Activated CD4-positive, alpha-beta memory T cell treated with anti-CD3 and anti-CD28 coated beads, Interleukin-2, amount 10 ng/mL, durations not matched to agents 7 days and 5 days (primary cell): ENCODE measurements at places on chromosomes 16 and 17.

GRCh38 chr16:86337581-86338402 is 172.5 kb upstream of the FOXF1 start:
- DNase-seq = no peak

GRCh38 chr17:76734080-76734840 is 2.9 kb downstream of the SRSF2 start:
- DNase-seq = peak; percentile 42

- no peak for DNase-seq
Measured at GRCh38 chr17:2124391-2124790, 69.5 kb downstream of the HIC1 start.

DNA sequence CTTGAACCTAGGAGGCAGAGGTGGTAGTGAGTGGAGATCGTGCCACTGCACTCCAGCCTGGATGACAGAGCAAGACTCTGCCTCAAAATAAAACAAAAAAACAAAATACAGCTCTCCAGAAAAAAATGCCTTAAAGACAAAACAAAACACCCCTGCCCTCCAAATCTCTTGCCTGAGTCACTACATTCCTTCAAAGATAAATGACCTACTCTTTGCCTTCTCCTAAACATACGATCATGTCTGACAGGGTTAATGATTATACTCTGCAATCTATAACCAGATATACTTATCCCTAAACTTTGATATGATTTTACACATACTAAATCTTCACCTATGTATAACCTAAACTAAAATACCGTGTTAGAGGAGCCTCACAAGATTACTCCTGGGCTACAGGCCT is 1.4 kb upstream of the SETD6 start:
- no peak for DNase-seq

GRCh38 chr17:81713556-81714411 is 1.7 kb downstream of the SLC25A10 start:
- no peak for DNase-seq

DNA sequence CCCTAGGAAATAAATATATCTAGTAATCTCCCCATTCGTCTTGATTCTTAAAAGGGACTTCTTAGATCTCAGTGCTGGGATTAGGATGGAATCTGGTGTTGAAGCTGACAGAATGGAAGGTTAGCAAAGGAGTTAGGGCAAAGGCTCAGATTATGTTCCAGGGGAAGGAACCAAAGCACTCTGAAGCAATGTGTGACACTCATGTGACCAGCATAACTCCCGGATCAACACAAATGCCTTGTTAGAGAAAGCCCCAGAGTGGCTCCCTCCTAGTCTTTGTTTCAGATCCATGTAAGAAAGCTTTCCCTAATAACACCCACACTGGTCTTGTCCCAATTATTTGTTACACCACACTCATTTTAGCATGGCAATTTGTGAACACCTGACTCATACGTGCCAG is 62.6 kb upstream of the ERN1 start:
- no peak for DNase-seq
